Right hindlimb (tissue), 1 donor: ENCODE measurements at places on chromosomes 2 and 18.

GRCh38 chr2:37090019-37090477 lies 5.7 kb downstream of the GPATCH11 start:
- no peak for DNase-seq

GRCh38 chr2:240586919-240587800 lies 626 bp downstream of the CAPN10 start:
- DNase-seq = no peak

DNA sequence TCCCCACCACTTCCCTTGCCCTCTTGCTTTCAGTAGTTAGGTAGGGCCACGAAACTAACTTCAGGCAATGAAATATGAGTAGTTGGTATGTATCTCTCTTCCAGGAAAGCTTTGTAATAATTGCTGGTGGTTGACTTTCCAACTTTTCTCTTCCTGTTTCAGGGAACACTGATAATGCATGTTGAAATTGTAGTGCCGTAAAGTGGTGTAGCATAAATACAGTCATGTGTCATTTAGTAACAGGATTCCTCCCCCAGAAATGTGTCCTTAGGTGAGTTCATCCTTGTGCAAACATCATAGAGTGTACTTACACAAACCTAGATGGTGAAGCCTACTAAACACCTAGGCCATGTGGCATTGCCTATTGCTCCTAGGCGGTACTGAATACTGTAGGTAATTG lies 429.2 kb downstream of the PID1 start:
- no peak for DNase-seq

DNA sequence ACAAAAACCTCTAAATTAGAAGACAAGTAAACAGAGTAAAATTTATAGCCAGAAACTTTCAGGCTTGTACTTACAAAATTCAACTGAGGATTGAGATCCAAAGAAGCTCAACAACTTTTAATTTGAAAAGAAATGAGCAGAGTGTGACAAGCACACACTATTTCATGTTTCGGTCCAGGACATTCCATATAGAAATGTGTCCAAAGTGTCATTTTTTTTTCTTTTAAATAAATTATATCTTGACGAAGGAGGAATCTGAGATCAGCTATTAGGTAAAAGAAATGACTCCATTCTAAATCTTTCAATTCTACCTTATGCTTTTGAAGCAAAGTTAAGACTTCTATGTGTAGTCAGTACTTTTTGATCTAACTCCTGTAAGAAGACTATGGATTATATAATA lies 4.6 kb downstream of the FN1 start:
- DNase-seq = no peak

DNA sequence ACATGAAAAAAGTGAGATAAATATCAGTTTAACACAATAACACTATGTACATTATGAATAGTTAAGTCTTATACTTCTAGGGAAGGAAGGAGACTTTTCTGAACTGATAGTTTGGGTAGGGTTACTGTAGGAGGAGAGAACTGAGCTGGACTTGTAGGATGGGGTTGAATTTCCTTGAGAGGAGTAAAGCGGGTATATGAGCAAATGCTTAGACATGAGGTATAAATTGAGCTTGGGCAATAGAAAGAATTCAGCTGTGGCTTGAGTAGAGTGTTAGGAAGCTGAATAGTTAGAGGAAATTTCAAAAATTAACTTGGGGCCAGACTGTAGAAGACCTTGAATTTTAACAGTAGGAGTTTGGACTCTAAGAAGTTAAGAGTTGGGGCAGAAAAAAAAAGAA lies 45.1 kb downstream of the LCLAT1 start:
- DNase-seq = no peak
